ENCODE measurements at places on chromosomes 7 and 10.

DNA sequence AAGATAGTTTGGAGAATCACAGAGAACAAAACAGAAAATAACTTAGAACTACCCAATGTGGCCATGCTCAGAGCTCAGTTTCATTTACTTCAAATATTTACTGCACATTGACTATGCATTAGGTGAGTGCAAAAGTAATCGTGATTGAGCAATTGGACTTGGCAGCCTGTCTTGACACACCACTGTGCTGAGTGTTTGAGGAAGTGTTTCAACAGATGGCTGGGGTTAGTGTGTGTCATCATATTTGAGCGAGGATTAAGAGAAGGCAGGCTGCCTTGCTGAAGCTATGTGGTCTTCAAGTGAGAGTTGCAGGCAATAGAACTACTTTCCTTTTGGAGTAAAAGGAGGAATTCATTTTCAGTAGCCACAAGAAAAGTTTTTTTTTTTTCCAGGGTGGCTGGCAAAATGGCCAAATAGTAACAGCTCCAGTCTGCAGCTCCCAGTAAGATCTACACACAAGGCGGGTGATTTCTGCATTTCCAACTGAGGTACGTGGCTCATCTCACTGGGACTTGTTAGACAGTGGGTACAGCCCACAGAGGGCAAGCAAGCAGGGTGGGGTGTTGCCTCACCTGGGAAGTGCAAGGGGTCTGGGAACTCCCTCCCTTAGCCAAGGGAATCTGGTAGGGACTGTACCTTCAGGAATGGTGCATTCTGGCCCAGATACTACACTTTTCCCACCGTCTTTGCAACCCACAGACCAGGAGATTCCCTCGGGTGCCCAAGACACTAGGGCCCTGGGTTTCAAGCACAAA lies 37.6 kb downstream of the AKR1C4 start:
- peak; percentile 96 for DNase-seq

DNA sequence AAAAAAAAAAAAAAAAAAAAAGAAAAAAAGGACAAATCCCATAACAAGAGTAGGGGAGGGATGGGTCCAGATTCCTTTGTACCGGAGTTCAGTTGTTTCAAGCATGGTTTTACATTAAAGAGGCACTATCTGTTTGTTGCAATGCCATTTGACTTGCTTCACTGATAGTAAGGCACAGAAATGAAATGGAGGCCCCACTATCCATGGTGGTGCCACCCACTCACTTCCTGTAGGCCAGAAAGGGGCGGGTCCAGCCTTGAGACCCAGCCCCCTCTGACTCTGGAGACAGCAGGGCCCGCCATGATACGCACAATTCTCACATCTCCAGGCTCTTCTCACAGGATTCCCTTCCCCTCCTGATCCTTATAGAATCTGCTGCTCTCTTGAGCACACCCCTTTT lies 100.0 kb downstream of the CLEC2L start:
- peak; percentile 24 for DNase-seq

- DNase-seq, result peak; percentile 80
Measured at GRCh38 chr7:84058311-84059076, 136.1 kb downstream of the SEMA3A start.

DNA sequence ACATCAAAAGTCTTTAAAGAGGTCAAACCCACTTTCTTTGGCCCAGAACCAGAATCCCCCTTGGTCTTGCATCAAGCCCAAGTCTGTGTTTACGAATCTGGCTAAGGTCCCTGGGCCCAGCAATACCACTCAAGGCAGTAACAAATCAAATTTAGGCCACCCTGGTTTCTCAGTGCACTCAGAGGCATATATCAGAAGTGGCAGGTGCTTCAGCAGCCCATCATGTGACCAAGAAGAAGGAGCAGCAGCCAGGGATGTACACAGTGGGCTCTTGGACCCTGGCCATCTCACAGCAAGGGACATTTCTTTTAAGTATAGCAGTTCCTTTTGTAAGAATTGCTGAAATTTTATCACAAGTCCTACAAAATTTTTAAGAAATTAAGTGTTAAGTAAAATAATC lies 7.3 kb upstream of the SLC25A13 start:
- no peak for DNase-seq

- no peak for DNase-seq
Measured at GRCh38 chr7:105011831-105012502, 2.0 kb upstream of the KMT2E start.

GRCh38 chr7:138023618-138024342 lies 21.9 kb upstream of the CREB3L2 start:
- no peak for DNase-seq

DNA sequence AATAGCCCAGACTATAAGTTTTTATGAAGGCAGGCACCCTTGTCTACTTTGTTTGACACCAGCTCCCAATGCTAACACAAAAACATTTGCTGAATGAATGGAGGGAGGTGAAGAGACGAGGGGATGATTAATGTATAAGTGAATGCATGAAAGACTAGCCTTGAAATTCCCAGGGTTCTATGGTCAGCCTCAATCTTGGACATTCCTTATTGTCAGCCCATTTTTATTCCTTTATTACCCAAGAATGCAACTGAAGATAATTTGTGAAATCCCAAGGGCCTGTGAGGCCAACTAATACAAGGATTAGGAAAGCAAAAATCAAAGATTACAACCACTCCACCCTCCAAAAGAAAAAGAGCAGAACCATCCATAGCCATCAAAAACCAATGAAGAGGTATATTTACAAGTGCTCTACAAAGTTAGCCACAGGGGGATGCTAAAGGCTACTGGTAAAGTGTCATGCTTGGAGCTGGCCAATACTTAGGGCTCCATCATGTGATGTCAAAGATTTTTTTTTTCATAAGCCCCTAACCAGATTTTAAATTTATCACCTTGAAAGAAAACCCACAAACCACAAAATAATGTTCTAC lies 40.0 kb upstream of the ASAH2 start:
- peak; percentile 34 for DNase-seq

DNA sequence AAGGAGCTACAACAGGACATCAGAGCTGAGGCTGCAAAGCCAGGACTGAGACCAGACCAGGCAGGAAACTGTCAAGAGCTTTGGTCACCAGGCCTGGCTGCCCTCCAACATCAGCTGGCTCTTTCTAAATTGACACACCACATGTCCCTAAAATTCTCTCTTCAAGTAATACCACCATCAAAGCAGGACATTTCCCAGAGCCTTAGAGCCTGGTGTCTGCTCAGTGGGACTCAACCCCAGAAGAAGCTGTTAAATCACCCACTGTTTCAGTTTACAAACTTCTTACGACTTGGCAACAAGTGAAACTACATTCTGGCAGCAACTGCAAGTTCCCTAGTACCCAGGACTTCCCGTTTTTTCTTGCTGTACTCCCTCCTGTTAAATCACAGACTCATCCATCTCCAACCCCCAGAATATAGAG lies 3.8 kb upstream of the IL6 start:
- DNase-seq, result no peak

GRCh38 chr10:76433161-76434005 lies 1002.0 kb downstream of the LRMDA start:
- no peak for DNase-seq

- no peak for DNase-seq
Measured at GRCh38 chr7:108124820-108125219, 5.3 kb downstream of the LAMB4 start.

DNA sequence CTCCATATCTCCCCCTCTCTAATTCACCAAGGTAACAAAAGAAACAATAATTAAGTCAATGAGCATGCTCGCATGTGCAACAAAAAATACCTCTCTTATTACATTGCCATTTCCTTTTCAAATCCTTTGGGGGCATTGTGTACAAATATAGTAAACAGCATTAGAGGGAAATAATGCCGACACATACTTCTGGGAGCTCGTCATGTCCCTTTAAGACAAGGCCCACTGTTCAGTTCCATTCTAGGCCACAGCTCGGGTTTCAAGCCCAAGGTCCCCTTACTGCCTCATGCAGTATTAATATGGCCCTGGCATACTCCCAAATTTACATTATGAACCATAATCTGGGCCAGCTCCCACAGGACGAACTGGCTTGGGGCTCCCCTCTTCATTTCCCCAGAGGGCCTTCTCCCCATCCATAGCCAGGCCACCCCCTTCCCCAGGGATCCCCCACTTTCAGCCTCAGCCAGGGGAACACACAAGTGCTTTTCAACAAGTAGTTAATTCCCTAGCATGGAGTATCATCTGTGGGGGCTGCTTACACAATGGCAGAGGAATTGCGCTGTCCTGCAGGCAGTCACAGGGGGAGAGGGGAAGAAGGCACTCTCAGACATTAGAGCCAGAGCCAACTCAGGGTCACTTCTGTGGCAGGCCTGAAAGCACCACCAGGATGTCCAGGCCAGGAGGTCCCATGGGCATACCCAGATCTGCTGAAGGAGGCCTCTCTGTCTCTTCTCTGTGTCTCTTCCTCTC lies 110.6 kb downstream of the KCNMA1 start:
- peak; percentile 10 for DNase-seq

DNA sequence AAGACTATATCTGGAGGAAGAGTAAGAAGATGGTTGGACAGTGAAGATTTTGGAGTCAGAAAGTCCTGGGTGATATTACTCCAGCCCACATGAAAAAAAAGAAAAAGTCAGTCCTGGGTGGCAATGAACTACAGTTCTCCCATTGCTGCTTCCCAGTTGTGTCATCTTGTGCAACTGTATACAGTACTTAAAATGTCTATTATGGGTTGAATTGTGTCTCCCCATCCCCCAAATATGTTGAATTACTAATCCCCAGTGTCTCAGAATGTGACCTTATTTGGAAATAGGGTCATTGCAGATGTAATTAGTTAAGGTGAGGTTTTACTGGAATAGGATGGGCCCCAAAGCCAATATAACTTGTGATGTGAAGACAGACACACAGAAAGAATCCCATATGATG lies 15.6 kb downstream of the SEC23IP start:
- no peak for DNase-seq

DNA sequence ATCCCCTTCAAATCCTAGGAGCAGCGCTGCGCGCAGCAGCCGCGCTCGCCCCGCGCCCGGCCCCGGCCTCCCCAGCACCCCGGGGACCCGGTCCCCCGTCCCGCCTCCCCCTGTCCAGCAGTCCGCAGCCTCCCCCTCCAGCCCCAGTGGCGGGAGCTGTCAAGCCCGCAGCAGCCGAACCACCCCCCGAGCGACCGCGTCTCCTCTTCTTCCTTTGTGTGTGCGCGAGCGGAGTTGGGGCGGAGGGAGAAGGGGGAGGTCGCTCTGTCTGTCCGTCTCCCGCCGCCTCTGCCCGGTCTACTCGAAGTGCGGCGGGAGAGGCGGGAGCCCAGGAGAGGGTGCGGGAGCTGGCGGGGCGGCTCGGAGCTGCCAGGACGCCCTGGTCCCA lies 375 bp upstream of the CHN2 start:
- DNase-seq, result no peak

- DNase-seq, result no peak
Measured at GRCh38 chr7:97215556-97215955, 98.1 kb downstream of the SDHAF3 start.

DNA sequence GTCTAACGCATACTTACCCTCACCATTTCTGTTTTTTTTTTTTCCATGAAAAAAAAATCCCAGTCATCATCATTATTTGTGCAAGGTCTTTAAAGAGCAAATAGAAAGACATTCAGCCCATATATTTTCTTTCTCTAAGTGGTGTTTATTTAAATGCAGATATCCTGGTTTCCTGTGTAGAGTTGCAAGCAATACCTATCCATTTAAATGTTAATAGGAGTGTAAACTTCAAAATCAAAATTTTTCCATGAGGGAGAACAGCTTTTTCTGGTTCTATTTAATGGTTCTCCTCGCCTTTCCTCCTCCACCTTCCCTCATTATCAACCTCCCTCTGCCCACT lies 120.1 kb upstream of the AGK start:
- DNase-seq, result no peak

DNA sequence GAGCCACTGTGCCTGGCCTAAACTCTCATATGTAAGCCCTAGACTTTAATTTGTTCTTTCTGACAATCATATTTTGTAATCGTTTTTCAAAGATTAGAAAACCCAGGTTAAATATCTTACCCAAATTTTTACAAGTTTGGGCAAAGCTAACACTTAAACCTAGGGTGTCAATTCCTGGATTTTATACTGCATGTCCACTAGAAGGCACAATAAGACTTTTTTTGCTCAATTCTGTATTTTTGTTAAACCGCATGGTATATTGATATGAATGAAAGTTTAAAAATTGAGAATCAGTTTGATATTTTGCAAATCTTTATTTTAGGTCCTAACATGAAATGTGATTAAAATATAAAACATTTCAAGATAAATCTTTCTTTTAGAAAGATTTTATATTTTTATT lies 29.3 kb downstream of the DYNC2I1 start:
- DNase-seq, result peak; percentile 12

DNA sequence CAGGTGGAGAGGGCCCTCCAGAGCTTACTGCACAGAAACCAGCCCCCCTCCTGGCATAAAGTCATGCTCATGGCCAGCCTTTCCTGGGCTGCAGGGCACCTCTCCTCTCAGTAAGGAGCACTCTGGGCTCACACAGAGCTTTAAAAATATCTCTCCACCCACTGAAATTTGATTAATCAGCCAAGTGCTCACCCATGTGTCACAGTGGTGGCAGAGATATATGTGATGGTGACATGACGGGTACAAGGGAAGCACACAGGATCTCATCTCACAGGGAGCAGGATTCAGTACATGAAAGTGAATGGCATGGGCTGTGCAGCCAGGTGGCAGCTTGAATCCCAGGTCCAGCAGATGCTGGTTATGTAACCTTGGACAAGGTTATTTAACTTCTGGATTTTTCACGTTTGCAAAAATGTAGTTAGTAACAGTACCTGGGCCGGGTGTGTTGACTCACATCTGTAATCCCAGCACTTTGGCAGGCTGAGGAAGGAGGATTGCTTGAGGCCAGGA lies 144.8 kb downstream of the CALN1 start:
- no peak for DNase-seq

- DNase-seq, result no peak
Measured at GRCh38 chr7:103487419-103487818, 41.4 kb upstream of the SLC26A5 start.

DNA sequence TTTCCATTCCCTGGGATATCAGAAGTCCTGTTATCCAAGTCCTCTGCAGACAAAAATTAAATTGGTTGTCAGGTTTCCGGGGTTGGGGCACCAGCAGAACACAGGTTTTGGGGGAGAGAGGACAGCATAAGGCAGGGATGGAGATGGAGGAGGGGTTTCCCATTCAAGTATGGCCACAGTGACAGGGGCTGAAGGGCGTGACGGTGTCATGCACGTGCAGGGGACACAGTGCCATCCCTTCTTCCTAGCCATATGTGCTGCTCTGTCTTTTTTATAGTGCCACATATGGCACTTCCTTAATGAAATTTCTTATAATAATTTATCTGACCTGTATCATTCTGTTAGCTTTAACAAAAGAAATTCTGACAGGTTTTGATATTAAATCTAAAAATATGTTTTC lies 259.2 kb downstream of the PTEN start:
- no peak for DNase-seq

DNA sequence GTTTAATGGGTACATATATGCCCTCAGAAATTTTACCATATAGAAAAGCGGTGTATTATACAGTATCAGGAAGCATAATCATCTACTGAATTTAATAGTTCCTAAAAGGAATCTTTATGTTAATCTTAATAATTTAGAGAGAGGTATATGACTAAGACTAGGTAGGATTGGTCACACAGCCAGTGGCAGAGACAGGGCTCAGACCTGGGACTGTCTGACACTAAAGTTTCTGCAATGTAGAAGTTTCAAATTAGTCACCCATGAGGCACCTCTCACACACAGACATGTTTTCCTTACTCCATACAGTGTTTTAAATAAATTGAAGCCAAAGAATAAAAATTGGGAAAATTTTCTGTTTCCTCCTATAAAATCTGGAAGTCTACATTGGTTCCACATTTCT lies 72.8 kb upstream of the ADRA2A start:
- no peak for DNase-seq
